Cardiac ventricle fibroblast (primary cell): ENCODE measurements at places on chromosomes 7 and 10. TPM values are rescaled to one million over a fixed set of nuclear protein-coding genes. Genes with fewer than 3 reads are reported as not detected.

The GRID2IP gene
- not detected in 2 replicates for total RNA-seq

The SLIT1 gene
- not detected in 2 replicates for total RNA-seq

The KLF14 gene
- not detected in 2 replicates for total RNA-seq

The DHX32 gene
- total RNA-seq: 19.1 and 29.8 TPM in 2 replicates

The AKR1C8 gene
- total RNA-seq: not detected in 2 replicates

The PARP12 gene
- total RNA-seq: 11.9 and 12.6 TPM in 2 replicates

The NKX2-3 gene
- not detected in 2 replicates for total RNA-seq

The TAS2R41 gene
- not detected in 2 replicates for total RNA-seq

The RTKN2 gene
- not detected in 2 replicates for total RNA-seq

The LAMB1 gene
- 990 and 993 TPM in 2 replicates for total RNA-seq

The CARD11 gene
- total RNA-seq: under 0.01 TPM in 1 of 2 replicates, not detected in the other

The KDM7A gene
- 3.6 and 4.5 TPM in 2 replicates for total RNA-seq

The FANK1 gene
- total RNA-seq: 1.5 and 4.6 TPM in 2 replicates

The GOLGA7B gene
- total RNA-seq: not detected in 2 replicates

The TMEM130 gene
- 8.4 and 9.7 TPM in 2 replicates for total RNA-seq

The NYAP1 gene
- 0.59 and 0.94 TPM in 2 replicates for total RNA-seq

The SCRN1 gene
- total RNA-seq: 48.7 and 48.8 TPM in 2 replicates

The C1QL3 gene
- total RNA-seq: not detected in 2 replicates

The TBXAS1 gene
- 13.5 and 14.3 TPM in 2 replicates for total RNA-seq

The NUTM2E gene
- total RNA-seq: not detected in 2 replicates

The PVRIG gene
- total RNA-seq: not detected in 2 replicates

The PRR15 gene
- total RNA-seq: 4.2 and 4.8 TPM in 2 replicates
